Activated T-cell treated with anti-CD3 and anti-CD28 coated beads for 48 hours (primary cell): ENCODE measurements at places on chromosomes 4 and X.

GRCh38 chrX:133394765-133395164 lies 20.5 kb downstream of the GPC4 start:
- no peak for DNase-seq

GRCh38 chrX:46698691-46699090 lies 60.2 kb downstream of the SLC9A7 start:
- DNase-seq, result no peak

DNA sequence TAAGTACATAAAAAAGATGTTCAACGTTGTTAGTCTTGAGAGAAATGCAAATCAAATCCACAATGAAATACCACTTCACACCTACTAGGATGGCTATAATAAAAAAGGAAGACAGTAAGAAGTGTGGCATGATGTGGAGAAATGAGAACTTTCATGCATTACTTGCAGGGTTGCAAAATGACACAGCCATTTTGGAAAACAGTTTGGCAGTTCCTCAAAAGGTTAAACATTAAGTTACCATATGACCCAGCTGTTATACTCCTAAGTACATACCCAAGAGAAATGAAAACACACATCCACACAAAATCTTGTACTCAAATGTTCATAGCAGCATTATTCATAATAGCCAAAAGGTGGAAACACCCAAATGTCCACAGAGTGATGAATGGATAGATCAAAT lies 25.8 kb upstream of the LIMCH1 start:
- no peak for DNase-seq

- no peak for DNase-seq
These were observed 261.6 kb downstream of the SPATA18 start for GRCh38 chr4:52312722-52313121.

GRCh38 chrX:25158635-25159034 lies 142.9 kb upstream of the ARX start:
- no peak for DNase-seq
